ENCODE measurements at places on chromosomes 5 and 9.

DNA sequence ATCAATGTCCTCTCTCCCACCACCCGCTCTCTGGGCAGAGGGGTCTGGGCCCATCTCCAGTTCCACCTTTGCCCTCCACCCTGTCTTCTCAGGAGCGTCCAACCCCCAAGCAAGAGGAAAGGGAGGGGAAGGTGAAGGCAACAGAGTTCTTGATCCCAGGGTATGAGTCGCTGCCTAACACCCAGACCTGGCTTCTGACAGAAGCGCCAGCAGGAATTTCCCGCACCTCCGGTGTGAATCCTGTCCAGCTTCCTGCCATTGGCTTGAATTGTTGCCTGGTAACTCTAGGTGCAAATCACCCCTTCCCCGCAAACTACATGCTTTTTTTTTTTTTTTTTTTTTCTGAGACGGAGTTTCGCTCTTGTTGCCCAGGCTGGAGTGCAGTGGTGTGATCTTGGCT lies 84.2 kb upstream of the IER5L start:
- DNase-seq: no peak

DNA sequence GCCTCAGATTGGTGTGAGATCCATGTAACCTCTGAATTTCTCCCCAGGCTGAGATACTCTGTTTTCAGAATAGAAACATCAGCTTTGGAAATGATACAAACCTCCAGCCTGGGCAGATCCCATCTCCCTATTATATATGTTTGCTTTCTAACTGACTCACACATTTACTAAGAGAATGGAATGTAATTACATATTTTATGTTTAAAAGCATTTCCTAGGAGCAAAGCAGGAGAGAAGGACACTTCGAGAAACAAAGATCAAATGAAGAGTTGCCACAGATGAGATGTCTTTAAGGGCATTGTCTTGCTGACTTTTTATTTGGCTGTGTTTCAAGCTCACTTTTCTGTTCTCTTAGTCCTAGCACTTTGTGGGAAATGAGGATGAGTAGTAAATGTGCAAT lies 96.3 kb downstream of the CDH18 start:
- no peak for DNase-seq

DNA sequence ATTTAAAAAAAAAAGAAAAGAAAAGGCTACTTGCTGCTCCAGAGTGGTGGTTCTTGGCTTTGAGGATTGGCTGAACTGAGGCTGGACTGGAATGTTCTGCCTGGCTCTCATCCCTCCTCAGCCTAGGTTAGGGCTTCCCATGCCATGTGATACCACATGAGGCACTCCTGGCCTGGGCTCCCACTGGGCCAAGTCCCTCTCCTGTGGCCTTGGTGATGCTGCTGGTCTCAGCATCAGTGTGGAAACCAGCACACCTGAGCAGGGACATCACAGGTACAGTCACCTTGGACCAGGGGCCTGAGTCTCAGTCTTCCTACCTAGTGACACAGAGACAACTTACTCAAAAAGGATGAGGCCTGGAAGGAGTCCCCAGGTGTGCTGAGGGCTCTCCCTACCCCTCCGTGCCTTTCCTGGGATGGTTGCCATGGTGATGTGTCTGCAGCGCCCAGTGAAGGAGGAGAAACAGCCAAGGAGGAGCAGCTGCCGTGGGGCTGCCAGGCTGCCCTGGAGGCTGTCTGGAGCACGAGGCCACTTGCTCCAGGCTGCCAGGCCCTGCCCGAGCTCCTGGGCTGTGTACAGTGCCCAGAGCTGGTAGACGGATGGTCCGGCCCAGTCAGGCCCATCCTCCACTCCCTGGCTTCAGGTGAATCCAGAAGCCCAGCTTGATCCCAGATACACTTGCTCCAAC lies 71.0 kb downstream of the WNK2 start:
- no peak for DNase-seq

GRCh38 chr5:10680876-10681481 lies 80.1 kb downstream of the DAP start:
- DNase-seq: no peak

DNA sequence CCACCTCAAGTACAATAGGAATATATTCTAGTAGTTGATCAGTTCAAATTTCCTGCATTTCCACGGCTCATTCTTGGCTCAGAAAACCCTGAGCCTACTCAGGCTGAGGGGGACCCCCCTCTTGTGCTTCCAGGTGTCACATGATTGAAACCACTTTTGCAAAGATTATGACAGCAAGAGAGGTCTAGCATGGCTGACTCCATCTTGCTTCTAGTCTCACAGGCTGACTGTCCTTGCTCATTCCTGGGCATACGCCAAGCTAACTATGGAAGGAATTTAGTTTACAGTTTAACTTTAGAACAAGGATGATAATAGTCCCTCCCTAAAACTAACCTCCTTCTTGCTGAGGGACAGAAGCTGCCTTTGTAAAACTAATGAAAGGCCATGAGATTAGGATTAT lies 154.1 kb downstream of the SNX18 start:
- DNase-seq: no peak

GRCh38 chr9:134045841-134046544 lies 20.7 kb downstream of the BRD3OS start:
- no peak for DNase-seq

- no peak for DNase-seq
Observed at GRCh38 chr9:124381170-124381945, 33.9 kb downstream of the PSMB7 start.

- no peak for DNase-seq
Observed at GRCh38 chr5:96963267-96963666, 27.4 kb downstream of the LNPEP start.

Data from activated T-helper 1 cell treated with anti-CD3 and anti-CD28 coated beads, Interleukin-2, amount 50 U/mL, for 16 hours (primary cell).